Upper lobe of right lung (tissue), 1 donor: ENCODE measurements at places on chromosomes 12 and 14.

DNA sequence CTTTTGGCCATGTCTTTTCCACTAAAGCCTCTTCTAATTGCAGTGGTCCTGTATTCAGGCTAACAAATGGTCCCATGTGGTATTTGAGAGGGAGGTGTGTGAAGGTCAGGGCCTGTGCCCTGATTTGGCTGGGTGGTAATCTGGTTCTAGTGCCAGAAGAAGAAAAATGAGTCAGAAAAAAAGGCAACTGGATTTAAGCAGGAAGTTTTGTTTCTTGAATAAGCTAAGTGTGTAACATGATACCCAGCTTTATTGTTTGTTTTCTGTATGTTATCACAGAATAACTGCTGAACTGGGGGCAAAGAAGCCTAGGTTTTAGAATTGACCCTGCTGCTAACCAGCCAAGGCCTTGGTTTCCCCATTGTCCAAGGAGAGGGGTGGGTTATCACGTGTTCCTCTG, 134.0 kb downstream of the ANO6 start:
- DNase-seq: no peak

DNA sequence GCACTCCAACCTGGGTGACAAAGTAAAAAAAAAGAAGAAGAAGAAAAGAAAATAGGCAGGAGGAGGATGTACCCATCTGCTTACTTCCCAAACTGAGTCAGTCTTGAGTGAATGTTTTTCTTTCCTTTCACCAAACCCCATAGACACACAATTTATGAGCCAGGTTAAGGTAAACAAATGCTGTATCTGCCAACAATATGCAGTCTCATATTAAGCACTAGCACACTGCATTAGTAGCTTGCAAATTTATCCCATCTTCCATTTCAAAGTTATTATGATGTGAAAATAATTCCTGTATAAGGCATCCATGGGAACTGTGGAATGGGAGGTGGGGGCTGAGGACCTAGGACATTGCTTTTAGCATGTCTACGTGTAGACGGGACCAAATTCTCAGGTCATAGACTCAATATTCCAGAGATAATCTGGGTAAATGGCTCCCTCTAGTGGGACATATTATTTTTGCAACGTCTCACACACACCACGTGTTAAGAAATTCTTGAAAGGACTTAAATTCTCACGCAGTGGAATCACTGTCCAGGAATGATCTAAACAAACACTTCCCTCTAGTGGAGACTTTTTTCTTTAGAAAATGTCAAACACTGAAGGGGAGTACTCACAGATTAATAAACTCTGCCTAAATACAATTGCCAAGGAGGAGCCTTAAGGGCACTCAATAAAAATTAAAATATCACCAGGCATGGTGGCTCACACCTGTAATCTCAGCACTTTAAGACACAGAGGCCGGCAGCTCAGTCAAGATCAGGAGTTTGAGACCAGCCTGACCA, 17.1 kb upstream of the OR10P1 start:
- DNase-seq: no peak

- DNase-seq: no peak
Measured at GRCh38 chr14:99419905-99420304, 60.8 kb downstream of the SETD3 start.

DNA sequence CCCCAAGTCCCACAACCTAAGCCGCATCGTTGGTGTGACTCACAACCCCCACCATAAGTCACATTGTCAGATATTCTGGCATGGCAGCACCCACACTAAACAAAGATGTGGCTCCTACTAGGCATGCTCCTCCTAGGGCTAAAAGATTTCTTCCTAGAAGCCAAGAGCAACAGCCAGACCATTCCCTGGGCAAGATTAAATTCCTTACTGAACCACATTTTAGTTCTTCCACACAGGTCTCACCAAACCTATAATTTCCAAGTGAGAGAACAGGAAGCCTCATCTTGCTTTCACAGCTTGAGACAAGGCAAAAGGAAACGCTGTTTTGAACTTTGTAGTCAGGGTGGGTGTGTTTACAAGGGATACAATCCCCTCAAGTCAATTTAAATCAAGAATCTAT, 632.8 kb downstream of the DIO2 start:
- DNase-seq: no peak

DNA sequence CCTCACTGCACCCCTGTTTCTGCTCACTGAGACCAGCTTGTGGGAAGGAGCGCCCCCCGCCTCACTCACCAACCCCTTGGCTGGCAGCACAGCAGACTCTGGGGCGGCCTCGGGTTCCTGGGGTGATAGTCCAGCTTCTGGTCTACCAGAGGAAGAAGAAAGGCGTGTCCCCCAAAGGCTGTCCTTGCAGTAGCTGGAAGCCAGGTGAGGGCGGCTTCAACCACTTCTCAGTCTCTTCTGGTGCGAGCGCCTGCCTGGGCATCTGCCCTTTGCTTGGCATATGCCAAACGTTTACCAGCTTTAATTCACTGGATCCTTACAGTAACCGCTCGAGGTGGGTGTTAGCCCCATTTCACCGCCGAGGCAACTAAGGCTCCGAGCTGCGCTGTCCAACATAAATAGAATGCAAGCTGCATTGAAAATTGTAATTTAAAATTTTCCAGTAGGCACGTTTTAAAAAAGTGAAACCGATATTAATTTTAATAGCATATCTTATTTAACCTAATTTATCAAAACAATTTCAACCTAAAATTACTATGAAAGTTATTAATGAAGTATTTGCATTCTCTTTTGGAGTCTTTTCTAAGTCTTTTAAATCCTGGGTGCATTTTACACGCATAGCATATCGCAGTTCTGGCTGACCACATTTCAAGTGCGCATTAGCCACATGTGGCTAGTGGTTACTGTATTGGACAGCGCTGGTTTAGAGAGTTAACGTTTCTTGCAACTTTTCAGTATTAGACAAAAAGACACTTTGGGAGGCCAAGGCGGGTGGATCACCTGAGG, 872 bp downstream of the FAM177A1 start:
- DNase-seq: no peak
